Liver (tissue), 10 donors: ENCODE measurements at places on chromosomes 7 and 10. TPM values are rescaled to one million over a fixed set of nuclear protein-coding genes. Genes with fewer than 3 reads are reported as not detected.

DNA sequence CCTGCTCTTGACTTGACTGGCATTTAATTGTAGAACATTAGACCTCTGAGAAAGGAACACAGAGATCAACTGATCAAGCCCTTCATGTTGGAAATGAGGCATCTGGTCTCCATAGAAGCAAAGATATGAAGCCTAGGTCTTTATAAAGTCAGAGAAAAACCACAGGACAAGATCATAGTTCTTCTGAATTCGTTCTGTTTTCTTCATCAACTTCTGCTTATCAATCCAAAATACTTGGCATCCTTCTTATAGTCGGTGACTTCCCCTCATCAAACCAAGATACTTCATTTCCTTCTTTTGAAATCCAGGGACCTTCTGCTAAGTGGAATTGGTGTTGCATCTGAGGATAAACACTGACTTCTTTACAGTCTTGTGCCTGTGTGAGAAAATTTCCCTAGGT lies 77.1 kb upstream of the PRKCQ start:
- H3K4me3 ChIP-seq, result no peak overlapping the region
- H3K27me3 ChIP-seq, result peaks cover 7% of the 10 kb centered on the region
- H3K4me1 ChIP-seq, result no peaks in the 10 kb centered on the region

- no peak overlapping the region for H3K4me3 ChIP-seq
- H3K27ac ChIP-seq, result no peak overlapping the region
- DNase-seq, result no peak
- no peaks in the 10 kb centered on the region for H3K36me3 ChIP-seq
- no peaks in the 10 kb centered on the region for H3K27me3 ChIP-seq
- no peaks in the 10 kb centered on the region for H3K4me1 ChIP-seq
Observed at GRCh38 chr7:102030696-102031095, 213.3 kb downstream of the CUX1 start.

Gene GATA3
- total RNA-seq, result 0.09 TPM

DNA sequence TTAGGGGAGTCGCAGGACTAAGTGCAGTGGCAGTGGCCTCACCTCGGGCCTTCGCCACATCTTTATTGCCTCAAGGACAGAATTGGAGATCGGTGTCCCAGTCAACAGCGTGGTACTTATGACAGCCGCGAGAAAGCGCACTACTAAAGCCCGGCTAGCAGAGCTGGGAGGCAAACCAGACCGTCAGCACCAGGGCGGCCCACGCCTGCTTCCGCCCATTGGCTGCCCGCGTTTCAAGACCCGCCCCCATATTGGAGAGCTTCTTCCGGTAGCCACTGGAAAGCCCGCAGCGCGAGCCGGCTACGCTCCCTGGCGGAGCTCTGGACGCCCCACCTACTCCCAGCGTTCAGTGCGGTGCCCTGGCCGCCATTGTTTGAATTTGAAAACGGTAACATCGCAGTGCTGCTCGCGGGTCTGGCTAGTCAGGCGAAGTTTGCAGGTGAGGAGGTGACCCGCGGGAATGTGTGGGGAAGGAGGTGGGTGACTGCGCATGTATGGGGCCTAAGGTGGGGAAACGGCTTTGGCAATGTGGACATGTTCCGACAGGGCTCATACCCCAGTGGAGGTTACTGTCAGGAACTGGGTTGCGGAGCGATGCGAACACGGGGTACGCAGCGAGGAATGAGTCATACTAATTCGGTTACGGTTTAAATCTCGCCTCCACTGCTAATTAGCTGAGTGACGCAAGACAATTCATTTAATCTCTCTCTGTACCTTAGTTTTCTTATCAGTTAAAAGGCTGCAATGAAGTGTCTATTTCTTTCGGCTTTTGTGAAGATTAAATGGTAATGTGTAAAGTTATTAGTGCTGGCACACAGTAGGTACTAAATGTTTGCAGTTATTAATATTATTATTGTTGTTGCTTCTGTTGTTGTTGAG lies at the start of gene KIF20B:
KIF20B (plus strand) TSS at position 349 of the 879 bp plus-strand sequence. CDS start 3,705 bp downstream, outside the sequence.
- peak within 1 kb of the TSS; percentile 91 for H3K27ac ChIP-seq
- H3K27me3 ChIP-seq, result no peaks in the 10 kb centered on the region
- peaks cover 23% of the 10 kb centered on the region for H3K4me1 ChIP-seq
- no peaks in the 10 kb centered on the region for H3K36me3 ChIP-seq
- peak; percentile 95 for DNase-seq
- H3K4me3 ChIP-seq, result peak within 1 kb of the TSS; percentile 98

Gene TRIL
- 0.47 TPM for total RNA-seq

Gene MINDY3
- total RNA-seq, result 16.1 TPM

Gene AKR1D1
- total RNA-seq, result 19.5 TPM

- no peak overlapping the region for H3K4me3 ChIP-seq
- H3K27me3 ChIP-seq, result no peaks in the 10 kb centered on the region
- H3K36me3 ChIP-seq, result no peaks in the 10 kb centered on the region
- H3K27ac ChIP-seq, result no peak overlapping the region
- H3K4me1 ChIP-seq, result no peaks in the 10 kb centered on the region
Observed at GRCh38 chr10:29886299-29886698, 173.1 kb downstream of the JCAD start.

Gene LRRC17
- total RNA-seq, result 1.6 TPM

- H3K36me3 ChIP-seq, result no peaks in the 10 kb centered on the region
- no peak overlapping the region for H3K4me3 ChIP-seq
- peak overlapping the region; percentile 71 for H3K27ac ChIP-seq
- H3K4me1 ChIP-seq, result peaks cover 38% of the 10 kb centered on the region
Observed at GRCh38 chr10:35424680-35425285, 88.5 kb downstream of the CCNY start.

Gene CALML3
- total RNA-seq, result not detected

DNA sequence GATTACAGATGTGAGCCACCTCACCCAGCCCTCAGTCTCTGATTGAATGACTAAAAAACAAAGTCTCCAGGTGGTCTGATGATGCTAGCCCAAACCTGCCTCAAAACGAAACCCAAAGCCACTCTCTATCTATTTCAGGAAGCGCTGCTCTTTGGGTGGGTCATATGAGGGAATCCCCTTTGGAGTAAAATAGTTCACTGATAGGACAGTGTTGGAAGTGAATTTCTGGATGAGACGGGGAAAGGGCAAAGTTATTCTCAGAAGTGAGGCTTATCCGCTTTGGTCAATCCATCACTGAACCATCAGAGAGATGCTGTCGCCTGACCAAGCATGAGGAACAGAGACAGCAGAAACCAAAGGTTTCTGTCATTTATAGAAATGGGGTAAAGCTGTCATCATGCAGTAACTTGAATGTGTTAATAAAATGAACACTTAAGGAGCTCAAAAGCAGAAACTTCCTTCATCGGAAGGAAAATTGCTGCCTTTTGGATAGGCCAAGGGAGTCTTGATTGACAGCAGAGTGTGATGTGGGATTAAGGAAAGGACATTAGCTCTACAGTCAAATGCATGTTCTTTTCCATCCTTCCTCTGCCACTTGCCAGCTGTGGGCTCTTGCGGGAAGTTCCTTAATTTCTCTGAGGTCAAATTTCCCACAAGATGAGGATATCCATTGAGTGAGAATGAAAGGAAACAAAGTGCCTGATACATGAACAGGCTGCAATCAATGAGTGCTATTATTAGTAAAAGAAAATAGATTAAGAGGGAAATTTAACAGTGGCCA lies 64.9 kb upstream of the C1QL3 start:
- no peak overlapping the region for H3K4me3 ChIP-seq
- no peaks in the 10 kb centered on the region for H3K36me3 ChIP-seq
- no peak for DNase-seq
- H3K27ac ChIP-seq, result no peak overlapping the region
- H3K4me1 ChIP-seq, result no peaks in the 10 kb centered on the region
- no peaks in the 10 kb centered on the region for H3K27me3 ChIP-seq
